ENCODE measurements at places on chromosomes 2 and 18.

GRCh38 chr2:182248362-182248761 lies 178.5 kb downstream of the PDE1A start:
- DNase-seq: no peak
- H3K27ac ChIP-seq: no peak overlapping the region
- peaks cover 12% of the 10 kb centered on the region for H3K27me3 ChIP-seq
- H3K36me3 ChIP-seq: no peaks in the 10 kb centered on the region
- no peak overlapping the region for H3K4me3 ChIP-seq
- no peaks in the 10 kb centered on the region for H3K4me1 ChIP-seq

DNA sequence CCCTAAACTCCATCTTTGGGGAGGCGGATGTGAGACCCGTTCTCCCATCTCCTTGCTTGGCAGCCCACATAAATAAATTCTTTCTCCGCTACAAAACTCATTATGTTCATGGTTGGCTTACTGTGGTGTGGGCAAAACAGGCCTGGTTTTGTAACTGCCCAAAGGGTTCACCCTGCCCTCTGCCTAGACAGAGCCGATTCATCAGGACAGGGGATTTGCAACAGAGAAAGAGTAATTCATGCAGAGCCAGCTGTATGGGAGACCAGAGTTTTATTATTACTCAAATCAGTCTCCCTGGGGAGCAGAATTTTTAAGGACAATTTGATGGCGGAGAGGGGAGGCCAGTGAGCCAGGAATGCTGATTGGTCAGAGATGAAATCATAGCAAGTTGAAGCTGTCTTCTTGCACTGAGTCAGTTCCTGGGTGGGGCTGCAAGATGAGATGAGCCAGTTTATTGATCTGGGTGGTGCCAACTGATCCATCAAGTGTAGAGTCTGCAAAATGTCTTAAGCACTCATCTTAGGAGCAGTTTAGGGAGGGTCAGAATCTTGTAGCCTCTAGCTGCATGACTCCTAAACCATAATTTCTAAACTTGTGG lies 8.4 kb upstream of the RNF125 start:
- H3K36me3 ChIP-seq: no peaks in the 10 kb centered on the region
- no peak overlapping the region for H3K27ac ChIP-seq
- DNase-seq: no peak
- H3K4me3 ChIP-seq: no peak overlapping the region
- H3K4me1 ChIP-seq: no peaks in the 10 kb centered on the region
- H3K27me3 ChIP-seq: peaks cover 4% of the 10 kb centered on the region

DNA sequence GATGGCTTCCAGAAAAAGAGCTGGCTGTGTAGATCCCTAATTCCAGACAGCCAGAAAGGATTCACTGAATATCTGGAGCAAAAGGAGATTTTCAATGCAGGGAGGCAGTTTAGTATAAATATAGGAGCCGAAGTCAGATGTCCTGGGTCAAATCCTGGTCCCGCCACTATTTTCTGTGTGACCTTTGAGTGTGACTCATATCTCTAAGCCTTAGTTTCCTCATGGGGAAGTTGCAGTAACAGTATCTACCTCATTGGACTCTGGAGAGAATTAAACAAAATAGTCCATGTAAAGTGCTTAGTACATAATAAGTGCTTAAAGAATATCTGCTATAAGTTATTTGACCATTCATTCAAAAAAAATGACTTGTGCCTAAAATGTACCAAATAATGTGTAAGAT lies 52.1 kb upstream of the ITGA6 start:
- H3K27me3 ChIP-seq: peaks cover 7% of the 10 kb centered on the region
- H3K4me1 ChIP-seq: peaks cover 2% of the 10 kb centered on the region
- H3K36me3 ChIP-seq: no peaks in the 10 kb centered on the region
- H3K4me3 ChIP-seq: no peak overlapping the region
- H3K27ac ChIP-seq: no peak overlapping the region
- no peak for DNase-seq

DNA sequence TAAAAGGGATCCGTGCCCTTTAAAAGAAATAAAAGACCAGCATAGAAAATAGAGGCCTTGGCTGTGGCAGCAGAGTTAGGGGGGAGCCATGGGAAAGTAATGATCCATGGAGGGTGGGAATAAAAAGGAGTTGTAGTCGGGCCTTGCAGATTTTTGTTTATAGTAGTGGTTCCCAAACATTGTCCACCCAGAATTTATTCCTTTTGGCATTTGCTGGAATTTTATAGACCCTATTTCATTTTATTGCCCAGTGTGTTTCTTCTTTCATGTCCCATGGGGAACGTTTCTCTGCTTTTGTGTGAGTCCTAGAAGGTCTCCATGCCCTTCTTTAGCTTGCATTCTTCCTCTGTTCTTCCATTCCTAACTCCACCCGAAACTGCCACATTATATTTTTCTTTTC lies 222.2 kb downstream of the LTBP1 start:
- H3K4me1 ChIP-seq: peaks cover 36% of the 10 kb centered on the region
- no peak for DNase-seq
- H3K27ac ChIP-seq: peak overlapping the region; percentile 93
- H3K27me3 ChIP-seq: no peaks in the 10 kb centered on the region
- H3K36me3 ChIP-seq: peaks cover 21% of the 10 kb centered on the region

GRCh38 chr18:41906528-41907146 lies 48.4 kb upstream of the PIK3C3 start:
- H3K4me1 ChIP-seq: peaks cover 4% of the 10 kb centered on the region
- H3K27me3 ChIP-seq: no peaks in the 10 kb centered on the region
- DNase-seq: peak; percentile 13
- H3K36me3 ChIP-seq: no peaks in the 10 kb centered on the region
- no peak overlapping the region for H3K27ac ChIP-seq

DNA sequence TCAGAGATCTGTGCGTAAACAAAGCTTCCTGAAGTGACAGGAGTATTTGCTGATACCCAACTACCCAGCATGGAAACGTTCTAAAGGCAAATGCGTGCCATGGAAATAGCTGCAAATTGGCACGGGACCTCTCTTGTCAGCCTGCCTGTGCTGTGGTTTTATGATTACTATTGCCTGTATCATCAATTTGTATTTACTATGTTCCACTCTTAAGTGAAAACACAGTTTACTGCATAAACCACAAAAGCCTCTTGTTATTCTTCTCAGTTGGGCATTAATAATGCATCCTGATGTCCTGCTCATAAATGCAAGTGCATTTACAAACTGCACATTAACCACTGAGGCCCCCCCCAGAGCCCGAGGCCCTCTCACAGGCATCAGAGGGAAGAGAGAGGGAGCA lies 196.6 kb upstream of the SLC35G4 start:
- H3K4me1 ChIP-seq: no peaks in the 10 kb centered on the region
- H3K27me3 ChIP-seq: peaks cover 3% of the 10 kb centered on the region
- no peak overlapping the region for H3K27ac ChIP-seq
- H3K36me3 ChIP-seq: no peaks in the 10 kb centered on the region
- no peak overlapping the region for H3K4me3 ChIP-seq
- no peak for DNase-seq

DNA sequence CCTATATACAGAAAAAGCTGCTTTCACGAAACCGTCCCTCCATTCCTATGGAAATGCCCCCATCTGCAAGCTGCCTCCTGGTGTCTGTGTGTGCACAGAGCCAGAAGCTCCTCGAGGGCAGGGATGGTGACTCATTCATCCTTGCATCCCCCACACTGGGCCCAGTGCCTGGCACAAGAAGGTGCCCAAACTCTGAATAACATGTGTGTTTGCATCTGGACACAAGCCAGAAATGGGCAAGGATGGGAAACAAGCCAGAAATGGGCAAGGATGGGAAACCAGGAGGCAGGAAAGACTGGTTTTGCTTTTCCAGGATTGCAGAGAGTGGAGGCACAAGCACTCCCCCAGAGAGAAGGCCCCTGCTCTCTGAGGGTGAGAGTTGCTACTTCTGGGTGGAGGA lies 313.9 kb downstream of the CELF4 start:
- H3K27ac ChIP-seq: no peak overlapping the region
- peak overlapping the region; percentile 38 for H3K4me3 ChIP-seq
- peaks cover 47% of the 10 kb centered on the region for H3K4me1 ChIP-seq
- H3K27me3 ChIP-seq: peaks cover 45% of the 10 kb centered on the region
- DNase-seq: no peak

DNA sequence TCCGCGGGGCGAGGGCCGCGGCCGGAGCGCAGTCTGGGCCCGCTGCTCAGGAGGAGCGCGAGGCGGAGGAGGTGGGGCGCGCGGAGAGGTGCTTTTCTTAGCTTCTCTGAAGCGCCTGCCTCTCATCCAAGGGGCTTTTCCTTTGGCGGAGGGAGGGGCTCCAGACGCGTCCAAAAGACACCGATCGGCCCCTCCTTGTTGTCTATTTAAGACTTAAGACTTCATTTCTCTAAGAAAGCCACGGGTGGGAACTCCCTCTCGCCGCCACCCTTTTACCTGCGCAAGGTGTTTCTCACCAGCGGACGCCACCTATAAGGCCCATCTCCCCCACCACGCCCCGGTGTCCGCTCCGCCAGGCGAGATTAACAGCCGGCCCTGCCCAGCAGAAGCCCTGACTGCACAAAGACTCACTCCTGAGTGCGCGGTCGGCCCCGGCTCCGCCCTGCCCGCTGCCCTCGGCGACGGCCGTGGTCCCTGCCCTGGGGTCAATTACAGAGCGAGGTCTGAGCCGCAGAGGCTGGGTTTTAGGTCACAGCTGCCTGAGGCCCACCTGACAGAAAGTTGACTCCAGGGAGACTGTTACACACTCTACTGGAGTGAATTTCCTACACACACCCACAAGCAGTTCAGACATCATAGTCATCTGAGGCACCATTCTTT lies at the start of gene DSC2:
Gene DSC2 (minus strand): TSS at position 397 of the 660 bp plus-strand sequence. CDS start 450 bp downstream, outside the sequence.
- DNase-seq: peak; percentile 81
- H3K27ac ChIP-seq: peak within 1 kb of the TSS; percentile 98
- H3K4me1 ChIP-seq: peaks cover 53% of the 10 kb centered on the region
- H3K27me3 ChIP-seq: no peaks in the 10 kb centered on the region
- peaks cover 12% of the 10 kb centered on the region for H3K36me3 ChIP-seq

DNA sequence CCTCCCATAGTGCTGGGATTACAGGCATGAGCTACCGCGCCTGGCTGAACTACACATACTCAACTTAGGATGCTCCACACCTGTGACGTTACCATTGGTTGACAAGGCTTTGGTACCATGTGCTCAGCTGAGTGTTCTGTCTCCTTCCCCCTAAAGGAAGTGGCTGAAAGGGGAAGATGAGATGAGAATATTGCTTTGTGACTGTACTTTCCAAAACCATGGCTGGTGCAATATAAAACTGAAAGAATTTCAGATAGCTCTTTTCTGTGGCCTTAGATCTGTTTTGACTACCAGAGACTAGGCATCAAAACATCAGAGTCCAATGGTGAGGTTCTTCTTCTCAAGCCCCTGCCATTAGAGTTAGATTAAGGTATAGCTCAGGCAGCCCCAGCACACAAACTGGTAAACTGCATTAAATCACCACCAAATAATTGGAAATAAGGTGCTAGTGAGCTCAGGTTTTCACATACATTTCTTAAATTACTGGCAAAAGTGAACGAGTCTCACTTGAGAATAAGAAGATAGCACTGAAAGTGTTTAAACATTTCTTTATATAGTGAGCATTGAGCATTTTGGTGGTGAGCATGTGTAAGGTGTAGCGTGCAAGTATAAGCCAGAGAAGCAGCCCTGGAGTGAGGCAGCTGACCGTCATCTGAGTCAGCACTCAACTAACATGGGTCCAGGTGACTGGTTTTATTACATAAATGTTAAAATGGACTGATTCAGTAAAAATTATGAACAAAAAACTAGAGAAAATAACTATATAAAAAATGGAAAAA lies 113.5 kb upstream of the FZD5 start:
- no peaks in the 10 kb centered on the region for H3K4me1 ChIP-seq
- no peak overlapping the region for H3K27ac ChIP-seq
- DNase-seq: no peak
- H3K27me3 ChIP-seq: peaks cover 2% of the 10 kb centered on the region
- no peak overlapping the region for H3K4me3 ChIP-seq

- H3K4me1 ChIP-seq: peaks cover 25% of the 10 kb centered on the region
- no peak for DNase-seq
- peaks cover 15% of the 10 kb centered on the region for H3K36me3 ChIP-seq
- H3K4me3 ChIP-seq: no peak overlapping the region
- no peaks in the 10 kb centered on the region for H3K27me3 ChIP-seq
Measured at GRCh38 chr2:149204686-149205085, 125.7 kb upstream of the LYPD6 start.

DNA sequence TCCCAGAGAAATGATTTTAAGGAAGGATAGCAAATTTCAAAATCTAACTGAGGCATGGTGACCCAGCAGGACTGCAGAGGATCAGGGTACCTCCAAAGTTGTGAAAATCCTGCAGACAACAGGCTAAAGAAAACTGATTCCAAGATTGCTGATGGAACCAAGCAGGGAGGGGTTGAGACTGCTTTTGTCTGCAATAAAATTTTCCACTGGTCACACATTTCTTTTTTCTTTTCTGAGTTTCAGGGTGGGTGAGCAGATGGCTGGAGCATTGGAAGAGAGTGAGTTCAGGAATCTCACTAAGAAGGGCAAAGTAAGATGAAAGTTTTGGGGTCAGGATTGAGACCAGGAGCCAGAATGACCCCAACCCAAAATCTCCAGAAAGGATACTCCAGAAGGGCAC lies 321.0 kb downstream of the TNS1 start:
- H3K4me1 ChIP-seq: peaks cover 29% of the 10 kb centered on the region
- H3K27ac ChIP-seq: no peak overlapping the region
- H3K27me3 ChIP-seq: peaks cover 3% of the 10 kb centered on the region
- DNase-seq: no peak
- peaks cover 16% of the 10 kb centered on the region for H3K36me3 ChIP-seq

- H3K36me3 ChIP-seq: no peaks in the 10 kb centered on the region
- peaks cover 28% of the 10 kb centered on the region for H3K4me1 ChIP-seq
- DNase-seq: no peak
- H3K4me3 ChIP-seq: no peak overlapping the region
- no peak overlapping the region for H3K27ac ChIP-seq
Measured at GRCh38 chr2:1864981-1865421, 120.7 kb upstream of the PXDN start.

- no peaks in the 10 kb centered on the region for H3K27me3 ChIP-seq
- no peaks in the 10 kb centered on the region for H3K36me3 ChIP-seq
- H3K27ac ChIP-seq: no peak overlapping the region
- no peak for DNase-seq
- no peaks in the 10 kb centered on the region for H3K4me1 ChIP-seq
- H3K4me3 ChIP-seq: no peak overlapping the region
Measured at GRCh38 chr2:180609626-180610340, 370.6 kb upstream of the UBE2E3 start.

GRCh38 chr2:189129971-189130370 lies 49.6 kb downstream of the COL5A2 start:
- no peak for DNase-seq
- H3K36me3 ChIP-seq: peaks cover 22% of the 10 kb centered on the region
- peaks cover 37% of the 10 kb centered on the region for H3K4me1 ChIP-seq
- peak overlapping the region; percentile 27 for H3K27ac ChIP-seq
- H3K27me3 ChIP-seq: no peaks in the 10 kb centered on the region

- no peaks in the 10 kb centered on the region for H3K36me3 ChIP-seq
- peaks cover 50% of the 10 kb centered on the region for H3K27me3 ChIP-seq
- H3K27ac ChIP-seq: no peak overlapping the region
- H3K4me3 ChIP-seq: no peak overlapping the region
- no peak for DNase-seq
Measured at GRCh38 chr2:44859337-44859736, 82.2 kb upstream of the SIX3 start.

DNA sequence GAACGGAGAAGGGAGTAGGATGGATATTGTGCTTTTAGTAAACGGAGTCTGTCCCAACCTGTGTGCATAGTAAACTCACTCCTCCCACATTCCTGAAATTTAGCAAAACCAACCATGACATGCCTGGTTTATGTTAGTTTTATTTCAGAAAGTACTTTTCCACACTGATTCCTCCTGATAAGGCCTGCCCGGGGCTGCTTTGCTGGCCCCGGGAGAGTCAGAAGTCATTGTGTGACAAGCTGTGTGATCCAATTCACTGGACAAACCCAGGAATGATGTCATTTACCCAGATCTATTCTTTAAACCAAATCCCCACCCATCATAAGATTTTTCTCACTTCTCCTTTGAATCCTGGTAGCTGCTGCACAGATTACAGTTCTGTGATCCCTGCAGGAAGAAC lies 109.0 kb downstream of the SETBP1 start:
- no peaks in the 10 kb centered on the region for H3K27me3 ChIP-seq
- H3K4me3 ChIP-seq: peak overlapping the region; percentile 61
- peaks cover 85% of the 10 kb centered on the region for H3K4me1 ChIP-seq
- H3K27ac ChIP-seq: peak overlapping the region; percentile 89
- H3K36me3 ChIP-seq: no peaks in the 10 kb centered on the region
